ENCODE measurements at places on chromosomes 5 and 9.

DNA sequence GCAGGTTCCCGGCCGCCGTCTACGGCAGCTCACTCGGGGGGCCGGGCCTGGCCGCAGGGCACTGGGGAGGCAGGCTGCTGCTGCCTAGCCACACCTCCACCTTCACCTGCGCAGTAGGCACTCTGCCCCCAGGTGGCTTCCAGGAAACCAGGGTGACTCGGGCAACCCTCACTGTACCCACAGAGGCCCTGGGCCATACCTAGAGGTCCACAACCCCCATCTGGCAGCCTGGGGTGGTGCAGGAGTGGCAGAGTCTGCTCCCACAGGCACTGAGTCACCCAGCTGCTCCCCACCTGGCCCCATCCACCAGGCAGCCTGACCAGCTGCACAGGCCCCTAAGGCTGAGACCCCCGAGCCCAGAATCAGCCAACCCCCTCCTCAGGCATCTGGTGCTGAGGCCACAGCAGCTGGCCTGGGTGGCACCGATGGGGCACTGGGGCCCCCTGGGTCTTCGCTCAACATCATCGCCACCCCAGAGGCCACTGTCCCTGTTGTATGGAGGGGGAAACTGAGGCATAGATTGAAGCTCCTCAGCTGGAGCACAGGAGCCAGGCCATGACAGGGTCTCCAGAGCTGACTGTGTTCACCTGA lies 70.2 kb downstream of the KCNT1 start:
- DNase-seq: no peak

GRCh38 chr5:93587597-93588351 lies 4.8 kb downstream of the NR2F1 start:
- no peak for DNase-seq

DNA sequence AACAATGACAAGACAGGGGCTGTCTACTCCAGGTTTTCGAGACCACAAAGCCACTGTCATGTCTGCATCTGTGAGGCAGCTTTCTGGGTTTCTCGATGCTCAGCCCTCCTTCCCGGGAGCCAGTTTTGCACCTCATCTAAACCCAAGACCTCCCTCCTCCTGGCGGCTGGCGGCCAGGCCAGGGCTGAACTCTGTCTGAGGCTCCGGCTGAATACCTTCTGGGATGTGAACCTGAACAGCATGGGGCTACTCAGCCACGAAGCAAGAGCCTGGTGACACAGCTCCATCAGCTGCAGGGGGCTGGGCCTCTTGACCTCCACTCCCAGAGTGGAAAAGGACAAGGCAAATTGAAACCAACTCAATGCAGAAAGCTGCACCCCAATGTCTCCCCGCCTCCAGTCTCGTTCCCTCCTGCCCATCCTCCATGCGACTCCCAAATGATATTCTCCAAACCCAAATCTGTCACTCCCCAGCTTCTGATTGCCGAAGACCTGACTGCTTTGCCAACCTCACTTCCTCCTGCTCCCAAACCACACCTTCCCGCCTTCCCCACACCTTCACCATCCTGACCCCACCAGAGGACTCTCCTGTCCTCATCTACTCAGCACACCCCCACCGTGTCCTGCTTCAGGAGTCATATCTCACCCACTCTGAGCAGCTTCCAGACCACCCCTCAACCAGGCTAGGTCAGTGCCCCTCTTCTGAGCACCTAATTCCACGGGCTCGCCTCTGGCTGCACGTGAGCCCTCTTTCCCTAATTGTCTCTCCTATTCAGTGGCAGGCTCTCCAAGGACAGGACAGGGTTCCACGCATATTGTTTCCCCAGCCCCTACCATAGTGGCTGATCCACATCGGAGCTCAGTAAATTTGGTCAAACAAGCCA lies 4.5 kb downstream of the ANKS6 start:
- no peak for DNase-seq

DNA sequence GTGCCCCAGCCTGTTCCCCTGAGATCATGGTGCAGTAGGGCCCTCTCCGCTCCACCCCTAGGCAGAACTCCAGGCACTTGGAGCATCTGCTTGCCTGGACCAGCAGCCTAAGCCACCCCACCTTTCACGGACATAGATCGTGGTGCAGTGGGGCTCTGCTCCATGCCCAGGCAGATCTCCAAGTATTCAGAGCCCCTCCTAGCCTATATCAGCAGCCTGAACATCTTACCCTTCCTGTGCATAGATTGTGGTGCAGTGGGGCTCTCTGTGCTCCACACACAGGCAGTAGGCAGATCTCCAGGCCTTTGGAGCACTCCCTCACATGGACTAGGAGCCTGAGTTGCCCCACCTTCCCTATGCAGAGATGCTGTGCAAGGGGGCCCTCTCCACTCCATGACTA lies 103.0 kb downstream of the GLIS3 start:
- no peak for DNase-seq
